ENCODE measurements at places on chromosomes 4 and X. TPM values are rescaled to one million over a fixed set of nuclear protein-coding genes. Genes with fewer than 3 reads are reported as not detected.

The NLGN3 gene
- polyA plus RNA-seq, result 5.1 TPM

The ZDHHC15 gene
- 9.1 TPM for polyA plus RNA-seq

The S100P gene
- 9.0 TPM for polyA plus RNA-seq

The MAGED4 gene
- 46.5 TPM for polyA plus RNA-seq

Measured in left kidney (tissue), 8 donors.